ENCODE measurements at places on chromosomes 2 and 18.
A peak's percentile ranks its signal among the peaks of the same experiment; 100 is the strongest.

- DNase-seq = no peak
Measured at GRCh38 chr2:627926-628560, 49.2 kb downstream of the TMEM18 start.

- DNase-seq = peak; percentile 47
Measured at GRCh38 chr18:32072321-32072720, 19.4 kb upstream of the RNF138 start.

DNA sequence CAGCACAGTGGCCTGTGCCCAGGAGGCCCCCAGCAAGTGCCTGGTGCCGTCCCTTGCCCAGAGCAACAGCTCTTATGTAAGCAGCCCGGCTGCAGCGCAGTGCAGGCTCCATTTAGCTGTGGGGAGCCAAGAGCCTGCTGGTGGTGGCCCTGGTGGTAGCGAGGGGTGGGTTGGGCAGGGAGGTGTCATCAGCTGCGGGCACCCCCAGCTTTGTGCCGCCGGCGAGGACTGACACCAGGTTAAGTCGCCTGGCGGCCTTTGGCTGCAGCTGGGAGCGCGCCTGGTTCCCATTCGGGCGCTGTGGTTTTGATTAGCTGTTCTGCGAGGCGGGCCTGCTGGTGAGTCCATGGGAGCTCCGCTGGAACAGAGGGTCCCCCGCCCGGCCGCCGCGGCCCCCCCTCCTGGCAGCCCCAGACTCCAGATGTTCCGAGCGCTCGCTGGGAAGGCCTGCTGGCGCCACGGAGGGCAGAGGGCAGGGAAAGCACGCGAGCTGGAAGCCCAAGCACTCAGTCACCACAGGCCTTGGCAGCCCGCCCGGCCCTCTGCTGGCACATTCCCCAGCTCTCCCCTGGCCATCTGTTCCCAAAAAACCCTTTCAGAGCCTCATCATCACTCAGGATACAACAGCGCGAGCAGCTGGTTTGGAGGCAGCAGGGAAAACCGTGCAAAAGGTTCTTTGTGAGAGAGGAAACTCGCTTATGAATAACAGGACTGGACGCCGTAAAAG is 18.4 kb downstream of the ATOH8 start:
- DNase-seq = peak; percentile 29

DNA sequence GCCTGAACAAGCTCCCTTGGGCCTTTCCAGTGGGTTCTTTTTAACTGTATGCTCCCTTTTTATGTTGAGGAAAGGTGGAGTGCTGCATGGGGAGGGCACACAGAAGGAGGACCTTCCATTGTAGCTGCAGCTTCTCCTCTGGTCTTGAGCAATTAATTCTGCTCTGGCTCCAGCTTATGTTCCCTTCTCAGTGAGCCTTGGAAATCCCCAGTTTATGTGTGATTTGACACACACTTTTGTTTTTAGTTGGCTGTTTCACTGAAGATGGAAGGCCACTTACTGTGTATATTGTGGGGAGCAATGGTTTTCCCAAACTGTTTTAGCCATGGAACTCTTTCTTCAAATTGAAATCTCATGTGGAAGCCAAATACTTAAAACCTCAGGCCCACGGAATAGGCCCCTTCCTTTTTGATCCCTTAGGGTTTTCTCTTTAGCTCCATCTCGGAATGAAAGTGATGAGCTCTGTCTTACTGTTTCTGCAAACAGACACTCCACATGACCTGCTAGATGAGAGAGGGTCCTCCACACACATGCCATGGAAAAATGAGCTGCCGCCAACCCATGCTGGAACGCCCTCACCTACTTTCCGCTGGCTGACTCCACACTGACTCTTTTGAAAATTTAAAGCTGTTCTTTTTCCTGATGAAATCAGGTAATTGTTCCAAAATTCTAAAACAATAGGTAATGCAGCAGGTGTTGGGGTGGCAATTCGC is 280.9 kb upstream of the SIX2 start:
- no peak for DNase-seq

GRCh38 chr2:45973426-45973825 is 322.0 kb downstream of the PRKCE start:
- no peak for DNase-seq

DNA sequence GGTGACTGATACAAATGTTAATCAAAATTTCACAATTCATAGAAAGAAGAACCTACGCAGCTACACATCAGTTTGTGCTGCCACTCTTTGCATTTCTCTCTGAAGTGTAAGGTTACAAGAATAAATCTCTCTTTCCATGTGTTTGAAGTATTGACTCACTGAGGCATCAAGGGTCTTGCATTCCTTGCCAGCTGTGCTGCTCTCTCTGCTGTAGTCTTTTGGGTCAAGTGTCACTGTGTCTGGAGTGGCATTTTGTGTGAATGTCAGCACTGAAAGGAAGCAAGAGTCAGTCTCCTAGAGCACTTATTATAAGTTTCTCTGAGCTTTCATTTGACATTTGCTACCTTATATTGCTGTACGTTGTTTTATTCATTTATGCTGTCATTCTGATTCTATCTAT is 1696.1 kb upstream of the LRRTM1 start:
- DNase-seq = no peak

DNA sequence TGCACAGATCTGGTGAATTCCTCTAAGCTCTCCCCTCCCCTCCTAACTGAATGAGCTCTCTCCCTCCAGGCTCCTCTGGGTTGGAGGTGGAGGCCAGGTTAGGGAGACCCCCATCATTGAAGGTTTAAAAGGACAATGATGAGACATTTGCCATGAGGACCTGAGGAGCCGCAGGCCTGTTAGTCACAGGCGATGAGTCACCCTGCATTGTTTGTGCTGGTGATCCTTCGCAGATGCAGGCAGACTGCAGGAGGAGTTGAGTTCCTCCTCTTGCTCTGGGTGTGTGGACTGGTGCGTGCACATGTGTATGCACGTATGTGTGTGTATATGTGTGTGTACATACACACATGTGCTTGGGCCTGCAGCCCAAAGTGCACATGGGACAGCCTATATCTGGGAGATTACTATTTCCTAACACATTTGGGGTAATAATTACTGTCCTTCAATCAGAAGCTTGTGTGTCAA is 42.0 kb downstream of the MCFD2 start:
- DNase-seq = peak; percentile 80

GRCh38 chr2:70690846-70691245 is 77.2 kb downstream of the ADD2 start:
- DNase-seq = no peak

GRCh38 chr2:120770641-120771040 is 35.0 kb downstream of the GLI2 start:
- no peak for DNase-seq

GRCh38 chr2:60525899-60526298 is 27.6 kb downstream of the BCL11A start:
- no peak for DNase-seq

GRCh38 chr18:43622024-43622423 is 344.7 kb upstream of the SYT4 start:
- DNase-seq = no peak

DNA sequence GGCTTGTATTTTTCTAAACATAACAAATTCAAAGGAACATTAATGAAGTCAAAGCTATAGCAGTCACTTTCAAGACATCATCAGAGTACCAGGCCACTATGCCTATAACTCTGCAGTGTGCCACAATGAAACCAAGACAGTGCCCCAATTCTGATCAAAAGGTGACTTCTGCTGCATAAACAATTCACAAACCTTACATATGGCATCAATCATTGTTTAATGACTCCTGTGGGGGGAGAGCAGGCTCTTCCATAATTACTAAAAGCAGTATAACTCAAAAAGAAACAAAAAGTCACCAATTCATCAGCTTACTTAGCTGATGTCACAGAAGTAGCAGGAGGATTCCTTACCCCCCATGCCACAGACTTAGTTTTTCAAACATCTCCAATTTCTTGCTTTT is 15.5 kb downstream of the LPIN2 start:
- DNase-seq = no peak

DNA sequence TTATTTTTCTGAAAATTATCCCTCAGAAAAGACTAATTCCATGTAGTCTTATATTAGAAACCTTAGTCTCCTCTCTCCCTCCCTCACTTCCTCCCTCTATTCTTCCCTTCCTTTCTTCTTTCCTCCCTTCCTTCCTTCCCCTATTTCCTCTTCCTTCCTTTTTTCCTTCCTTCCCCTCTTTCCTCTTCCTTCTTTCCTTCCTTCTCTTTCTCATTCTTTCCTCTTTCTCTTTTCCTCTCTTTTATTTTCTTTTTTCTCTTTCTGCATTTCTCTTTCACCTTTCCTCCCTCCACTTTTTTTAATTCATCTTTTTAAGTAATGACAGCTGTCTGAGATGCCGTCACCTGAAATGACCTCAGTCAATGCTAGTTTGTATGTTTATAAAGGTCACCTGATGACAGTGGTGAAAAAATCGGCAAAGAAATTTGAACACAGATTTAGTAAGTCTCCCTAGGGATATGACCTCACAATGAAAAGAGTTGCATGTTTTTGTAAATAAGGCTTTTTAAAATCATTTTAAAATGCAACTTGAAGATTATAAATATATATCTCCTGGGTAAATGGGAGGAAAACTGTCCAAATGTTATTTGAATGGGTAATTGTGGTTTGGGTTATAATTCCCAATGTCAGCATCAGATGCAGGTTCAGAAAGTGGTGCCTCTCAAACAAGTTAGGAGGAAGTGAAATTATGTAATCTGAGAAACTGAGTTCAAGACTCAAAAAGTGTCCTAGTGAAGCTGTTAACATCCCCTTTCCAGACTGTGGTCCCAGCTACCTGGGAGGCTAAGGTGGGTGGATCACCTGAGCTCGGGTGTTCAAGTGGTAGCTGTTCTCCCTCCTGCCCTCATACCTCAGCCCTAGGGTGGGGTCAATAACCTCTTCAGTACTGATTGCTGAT is 90.3 kb upstream of the ST3GAL5 start:
- DNase-seq = no peak

DNA sequence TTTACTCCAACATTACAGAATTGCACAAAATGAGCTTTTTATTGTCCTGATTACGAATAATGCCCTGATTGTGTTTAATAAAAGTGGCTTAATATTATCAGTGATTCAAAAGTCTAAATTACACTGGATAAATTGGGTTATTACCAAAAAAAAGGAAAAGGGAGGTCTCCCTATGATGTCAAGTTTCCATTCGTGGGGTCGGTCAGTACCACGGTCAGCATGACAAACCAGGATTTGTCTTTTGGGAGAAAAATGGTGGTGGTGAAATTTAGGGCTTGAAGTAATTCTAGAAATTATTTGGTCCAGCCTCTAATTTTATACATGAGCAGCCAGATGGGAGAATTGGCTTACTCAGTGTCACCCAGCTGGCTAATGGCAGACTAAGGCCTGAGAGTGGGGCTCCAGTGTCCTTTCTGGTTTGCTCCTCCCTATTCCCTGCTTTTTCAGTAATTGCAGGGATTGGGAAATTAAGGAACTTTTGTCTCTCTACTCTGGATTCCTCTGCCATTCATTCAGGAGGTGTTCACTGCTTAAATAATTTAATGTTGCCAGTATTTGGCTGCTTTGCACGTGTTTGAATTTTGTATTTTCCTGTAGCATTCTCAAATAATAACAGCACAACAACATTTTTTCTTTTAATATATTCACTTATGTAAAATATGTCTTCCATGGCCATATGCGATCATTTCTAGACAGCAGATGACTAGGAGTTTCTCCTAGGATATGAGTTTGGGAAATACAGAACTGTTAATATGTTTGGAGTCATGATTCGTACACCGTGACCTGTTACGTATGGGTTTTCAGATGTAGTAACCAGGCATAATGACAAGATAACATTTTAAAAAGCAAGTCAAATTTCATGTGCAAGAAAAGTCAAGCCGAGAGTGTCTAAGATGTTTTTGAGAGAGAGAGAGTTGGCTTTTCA is 128.9 kb upstream of the NOSTRIN start:
- DNase-seq = no peak

DNA sequence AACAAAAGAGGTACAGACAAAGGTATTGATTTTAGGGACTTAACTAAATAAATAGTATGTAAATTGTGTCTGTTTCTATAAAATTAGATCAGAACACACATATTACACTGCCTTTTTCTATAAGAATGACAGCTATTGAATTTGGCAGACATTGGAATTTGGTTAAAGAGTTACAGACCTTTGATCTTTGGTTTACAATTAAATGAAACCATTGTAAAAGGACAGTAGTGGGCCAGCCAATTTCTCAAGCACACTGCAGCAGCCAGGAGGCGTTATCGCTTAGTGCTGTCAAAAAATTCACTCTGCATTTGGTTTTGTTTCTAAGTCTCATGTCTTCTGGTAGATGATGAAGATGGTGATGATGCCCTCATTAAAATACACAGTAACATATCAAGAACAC is 175.9 kb downstream of the NR4A2 start:
- no peak for DNase-seq

GRCh38 chr2:122056853-122057252 is 301.4 kb downstream of the TSN start:
- DNase-seq = no peak

GRCh38 chr18:22971038-22971437 is 37.9 kb downstream of the RBBP8 start:
- DNase-seq = peak; percentile 4

- no peak for DNase-seq
Measured at GRCh38 chr18:22385718-22386117, 32.0 kb downstream of the CTAGE1 start.

GRCh38 chr2:100718065-100718629 is 101.8 kb upstream of the NPAS2 start:
- no peak for DNase-seq

DNA sequence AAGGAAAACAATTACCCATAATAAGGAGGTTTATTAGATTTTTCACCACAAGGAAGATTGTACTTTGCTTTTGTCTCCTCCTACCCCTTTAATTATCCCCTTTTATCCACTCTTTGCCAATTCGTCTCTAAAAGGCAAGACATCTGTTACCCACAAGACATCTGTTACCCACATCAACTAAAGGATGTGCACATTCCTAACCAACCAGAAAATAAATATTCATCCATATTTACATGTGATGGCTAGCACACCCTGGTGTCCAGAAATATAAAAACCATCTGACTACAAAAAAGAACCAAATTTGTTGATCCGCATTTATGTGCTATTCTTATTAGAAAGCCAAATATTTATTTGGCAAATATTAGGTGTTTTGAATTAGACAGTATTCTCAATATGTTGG is 35.7 kb downstream of the ACVR1C start:
- no peak for DNase-seq

GRCh38 chr2:23824777-23825212 is 102.1 kb downstream of the ATAD2B start:
- peak; percentile 52 for DNase-seq

DNA sequence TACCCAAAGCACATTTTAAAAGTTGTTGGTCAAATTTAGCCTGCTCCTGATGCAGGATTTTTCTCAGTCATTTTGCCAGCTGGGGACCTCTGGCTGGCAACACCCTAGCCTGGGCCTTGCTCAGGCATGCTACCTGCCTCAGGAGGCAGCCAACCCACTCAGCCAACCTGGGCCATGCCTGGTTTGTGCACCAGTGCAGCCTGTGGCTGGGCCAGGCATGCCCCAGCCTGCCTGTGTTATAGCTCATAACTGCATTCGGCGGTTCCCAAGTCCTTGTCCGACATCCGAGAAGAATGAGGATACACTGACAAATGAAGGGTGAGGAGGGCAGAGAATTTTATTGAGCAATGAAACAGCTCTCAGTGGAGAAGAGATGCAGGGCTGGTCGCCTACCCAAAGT is 608.0 kb downstream of the SUCLG1 start:
- no peak for DNase-seq

GRCh38 chr18:10659594-10659993 is 133.8 kb downstream of the NAPG start:
- DNase-seq = no peak
